ENCODE measurements at places on chromosomes 4 and X.

DNA sequence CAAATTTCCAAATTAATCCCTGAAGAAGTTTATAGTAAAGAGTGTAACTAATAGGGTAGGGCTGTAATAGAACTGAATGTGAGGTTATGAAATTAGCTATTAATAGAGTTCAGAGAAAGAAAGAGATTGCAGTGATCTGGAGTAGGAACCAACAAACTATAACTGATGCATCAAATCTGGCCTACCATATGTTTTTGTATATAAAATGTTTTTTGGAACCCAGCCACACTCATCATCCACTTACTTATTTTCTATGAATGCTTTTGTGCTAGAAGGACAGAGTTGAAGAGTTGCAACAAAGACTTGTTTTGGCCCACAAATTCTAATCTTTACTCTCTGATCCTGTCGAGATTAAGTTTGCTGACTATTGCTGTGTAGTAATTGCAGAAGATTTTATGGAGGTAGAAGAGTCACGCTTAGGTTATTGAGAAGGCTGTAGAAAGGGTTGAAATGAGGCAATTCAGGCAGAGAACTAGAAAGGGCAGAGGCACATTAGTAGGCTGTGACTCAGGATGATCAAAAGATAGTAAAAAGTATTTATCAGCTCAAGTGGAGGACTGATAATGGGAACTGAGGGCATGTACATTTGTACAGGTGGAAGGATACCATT lies 298.7 kb upstream of the EMCN start:
- no peak for DNase-seq

DNA sequence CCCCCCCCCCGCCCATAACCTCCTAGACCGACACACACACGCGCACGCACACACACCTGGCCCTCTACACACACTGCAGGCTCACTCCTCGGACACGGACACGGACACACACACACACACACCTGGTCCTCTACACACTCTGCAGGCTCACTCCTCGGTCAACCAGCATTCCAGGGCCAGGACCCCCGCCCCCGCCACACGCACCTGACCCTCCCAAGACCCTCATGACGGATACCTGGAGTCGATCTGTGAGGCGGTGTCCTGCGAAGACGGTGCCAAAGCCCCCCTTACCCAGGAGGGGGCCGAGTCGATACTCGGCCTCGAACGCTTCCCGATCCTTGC lies 552 bp downstream of the PIM2 start:
- no peak for DNase-seq

DNA sequence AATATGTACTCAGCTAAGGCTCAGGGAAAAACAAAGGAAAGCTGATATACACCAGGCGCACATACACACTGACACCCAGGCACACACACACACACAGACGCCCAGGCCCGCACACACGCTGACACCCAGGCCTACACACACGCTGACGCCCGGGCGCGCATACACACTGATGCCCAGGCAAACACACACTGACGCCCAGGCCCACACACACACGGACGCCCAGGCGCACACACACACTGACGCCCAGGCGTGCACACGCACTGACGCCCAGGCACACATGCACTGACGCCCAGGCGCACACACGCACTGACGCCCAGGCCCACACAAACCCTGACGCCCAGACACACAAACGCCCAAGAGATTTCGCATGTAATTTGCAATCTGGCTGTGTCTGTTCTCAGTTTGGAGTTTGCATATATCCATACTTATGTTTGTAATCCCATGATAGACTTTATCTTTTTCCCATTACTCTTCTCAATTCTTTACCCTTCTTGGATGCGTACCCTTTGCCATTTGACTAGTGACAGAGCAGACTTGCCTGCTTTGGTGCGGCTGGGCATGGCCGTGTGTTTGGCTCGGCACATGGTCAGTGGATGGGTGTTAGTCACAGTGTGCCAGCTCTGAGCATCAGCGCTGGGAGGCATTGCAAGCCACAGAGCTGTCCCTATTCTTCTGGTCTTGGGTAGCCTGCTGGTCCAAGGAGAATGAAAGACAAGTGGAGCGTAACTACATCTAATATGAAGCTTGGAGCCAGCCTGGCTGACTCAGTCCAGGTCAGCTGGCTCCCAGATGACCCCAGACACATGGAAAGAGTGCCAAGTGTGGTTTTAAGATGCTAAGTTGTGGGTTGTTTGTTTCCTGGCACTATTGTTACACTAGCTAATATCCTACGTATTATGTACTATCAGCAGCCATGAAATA lies 632.4 kb upstream of the ZFP42 start:
- peak; percentile 11 for DNase-seq

DNA sequence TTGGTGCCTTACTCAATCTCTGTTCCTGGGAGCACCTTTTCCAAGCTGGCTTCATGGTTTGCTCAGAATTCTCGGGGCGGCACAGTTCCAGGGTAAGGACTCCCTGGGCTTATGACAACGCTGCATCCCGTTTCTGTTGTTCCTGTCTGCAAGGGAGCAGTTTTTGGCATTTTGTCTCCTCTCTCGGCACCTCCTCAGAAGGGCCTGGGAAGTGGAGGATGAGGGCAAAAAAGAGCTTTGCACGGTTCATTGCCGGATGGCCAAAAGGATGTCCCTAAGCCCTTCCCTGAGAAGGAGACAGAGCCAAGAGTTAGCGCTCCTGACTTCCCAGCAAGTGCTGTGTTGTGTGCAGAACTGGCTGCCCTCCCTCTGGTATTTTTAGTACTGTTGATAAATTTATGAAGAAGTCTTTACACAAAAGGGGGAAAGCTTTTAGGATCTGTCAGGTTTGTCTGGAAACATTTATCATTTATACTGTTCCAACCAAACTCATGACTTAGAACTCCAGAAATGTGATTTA lies 13.4 kb downstream of the SRD5A3 start:
- no peak for DNase-seq

DNA sequence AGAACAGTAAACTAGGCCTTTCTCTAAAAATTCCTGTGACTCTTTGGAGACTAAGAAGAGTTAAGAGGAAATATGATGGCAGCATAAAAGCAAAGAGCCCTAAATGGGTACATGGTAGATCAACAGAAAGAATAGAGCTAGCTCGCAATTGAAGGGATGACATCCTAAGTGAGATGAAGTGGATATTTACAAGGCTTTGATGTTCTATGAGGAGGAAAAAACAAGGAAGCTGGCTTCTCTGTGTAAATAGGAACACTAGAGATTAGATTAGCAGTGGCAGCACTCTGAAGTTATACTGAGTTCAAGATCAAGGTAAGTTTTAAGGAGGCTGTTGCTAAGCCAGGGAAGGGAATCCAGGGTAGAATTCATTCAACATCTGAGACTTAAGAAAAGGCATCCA lies 73.1 kb upstream of the MBNL3 start:
- DNase-seq = no peak

GRCh38 chrX:111124418-111124817 lies 28.4 kb downstream of the PAK3 start:
- no peak for DNase-seq

- DNase-seq = no peak
Measured at GRCh38 chrX:32798990-32799389, 412.4 kb downstream of the DMD start.

GRCh38 chrX:16628946-16629595 lies 20.9 kb upstream of the S100G start:
- DNase-seq = no peak

DNA sequence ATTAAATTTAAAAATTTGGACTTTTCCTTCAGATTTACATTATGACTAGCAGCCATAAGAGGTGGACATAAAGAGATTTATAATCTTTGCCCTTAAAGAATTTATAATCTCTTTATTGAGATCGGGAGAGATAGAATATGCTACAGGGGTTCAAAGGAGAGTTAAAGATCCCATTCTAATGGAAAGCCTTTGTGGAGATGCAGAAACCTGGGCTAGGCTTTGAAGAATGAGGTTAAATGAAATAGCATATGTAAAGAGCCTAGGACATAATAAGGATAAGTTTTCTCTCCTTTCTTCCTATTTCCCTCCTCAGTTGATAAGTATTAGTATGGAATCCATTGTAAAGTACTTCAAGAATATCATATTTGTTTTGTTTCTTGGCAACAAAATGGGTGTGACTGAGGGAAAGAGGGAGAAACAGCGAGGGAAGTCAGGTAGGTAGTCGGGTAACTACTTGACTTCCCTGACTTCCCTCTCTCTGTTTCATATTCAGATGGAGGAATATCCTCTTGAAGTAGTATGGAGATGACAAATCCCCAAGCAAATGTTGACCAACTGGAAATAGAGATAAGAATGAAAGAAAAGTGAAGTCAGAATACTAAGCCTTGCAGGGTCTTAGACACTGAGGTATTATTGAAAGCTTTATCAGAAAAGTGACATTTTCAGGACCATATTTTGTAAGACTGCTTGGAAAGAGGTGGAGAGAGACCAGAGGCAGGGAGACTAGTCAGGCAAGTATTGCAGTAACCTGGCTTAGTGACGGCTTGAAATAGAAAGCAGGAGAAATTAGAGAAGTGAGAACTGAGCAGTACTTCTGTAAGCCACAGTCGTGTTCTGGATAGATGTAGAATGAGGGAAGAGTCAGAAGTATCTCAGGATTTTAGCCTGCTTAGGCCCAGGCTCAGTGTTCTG lies 82.9 kb downstream of the PDLIM5 start:
- DNase-seq = no peak

GRCh38 chr4:73842696-73843095 lies 6.2 kb downstream of the CXCL6 start:
- DNase-seq = no peak
